ENCODE measurements at places on chromosomes 4 and X.
A peak's percentile ranks its signal among the peaks of the same experiment; 100 is the strongest.

DNA sequence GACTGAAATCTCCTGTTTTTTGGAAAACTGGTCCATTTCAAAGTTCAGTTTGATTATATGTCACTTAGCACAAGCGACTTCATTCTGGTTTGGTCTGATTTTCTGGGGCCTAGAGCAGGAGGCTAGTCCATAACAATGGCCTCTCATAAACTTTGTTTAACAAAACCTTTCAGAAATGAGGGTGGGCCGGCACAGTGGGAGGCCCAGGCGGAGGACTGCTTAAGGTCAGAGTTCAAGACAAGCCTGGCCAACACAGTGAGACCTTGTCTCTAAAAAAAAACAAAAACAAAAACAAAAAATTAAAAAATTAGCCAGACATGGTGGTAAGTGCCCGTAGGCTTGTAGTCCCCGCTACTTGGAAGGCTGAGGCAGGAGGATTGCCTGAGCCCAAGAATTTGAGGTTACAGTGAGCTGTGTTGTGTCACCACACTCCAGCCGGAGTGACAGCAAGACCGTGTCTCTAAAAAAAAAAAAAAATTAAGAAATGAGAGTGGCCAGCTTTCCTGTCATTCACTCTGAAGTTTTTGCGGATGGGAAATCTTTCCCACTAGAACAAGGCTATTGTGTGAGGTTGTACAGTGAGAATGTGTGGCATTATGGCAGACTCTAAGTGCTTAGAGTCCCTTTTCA lies 1.2 kb upstream of the PLAC8 start:
- no peak for DNase-seq

- no peak for DNase-seq
These were observed 87.1 kb upstream of the DDX53 start for GRCh38 chrX:22912616-22913015.

GRCh38 chr4:51885363-51885762 lies 42.4 kb downstream of the DCUN1D4 start:
- DNase-seq, result no peak

- DNase-seq, result no peak
These were observed 1941.5 kb upstream of the PCDH10 start for GRCh38 chr4:131207589-131207988.

GRCh38 chr4:176443646-176444409 lies 124.1 kb downstream of the SPCS3 start:
- no peak for DNase-seq

GRCh38 chrX:135347381-135348016 lies 38.2 kb downstream of the ETDC start:
- DNase-seq, result no peak

- DNase-seq, result no peak
These were observed 91.0 kb downstream of the SHROOM4 start for GRCh38 chrX:50723006-50723405.

- DNase-seq, result no peak
These were observed 5.8 kb downstream of the BMP2K start for GRCh38 chr4:78781924-78782323.

DNA sequence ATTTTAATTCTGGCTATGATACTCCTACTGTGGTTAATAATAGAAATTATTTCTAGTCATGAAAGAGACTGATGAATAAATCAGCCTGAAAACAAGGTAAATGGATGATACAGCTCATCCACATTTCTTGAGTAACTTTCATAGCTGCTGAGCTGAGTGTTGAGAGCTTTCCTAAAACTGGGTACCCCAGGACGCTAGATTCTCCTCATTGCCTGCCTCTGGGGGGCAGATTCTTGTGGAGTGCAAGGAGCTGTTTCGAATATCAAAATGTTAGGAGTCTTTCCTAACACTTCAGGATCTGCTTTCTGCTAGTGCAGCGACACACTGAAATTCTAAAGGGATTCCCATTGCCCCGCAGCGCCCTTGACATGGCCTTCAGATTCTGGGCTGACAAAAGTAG lies 2.1 kb downstream of the MND1 start:
- no peak for DNase-seq

DNA sequence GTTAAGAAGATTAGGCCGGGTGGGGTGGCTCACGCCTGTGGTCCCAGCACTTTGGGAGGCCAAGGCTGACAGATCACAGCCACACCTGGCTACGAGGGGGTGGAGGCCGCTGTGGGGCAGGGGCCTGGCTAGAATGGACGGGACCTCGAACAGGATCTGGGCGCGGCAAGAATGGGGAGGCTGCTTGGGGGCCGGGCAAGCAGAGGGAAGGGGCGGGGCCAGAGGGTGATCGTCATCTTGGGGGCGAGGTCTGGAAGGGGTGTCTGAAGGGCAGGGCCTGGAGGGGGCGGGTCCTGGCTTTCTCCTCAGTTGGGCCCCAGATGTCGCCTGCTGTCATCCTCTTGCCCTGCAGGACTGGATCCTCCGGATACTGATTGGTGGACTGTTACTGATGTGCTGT lies 57.3 kb upstream of the ENPEP start:
- DNase-seq, result no peak

- peak; percentile 4 for DNase-seq
These were observed 28.5 kb downstream of the ACSL4 start for GRCh38 chrX:109704563-109704962.

DNA sequence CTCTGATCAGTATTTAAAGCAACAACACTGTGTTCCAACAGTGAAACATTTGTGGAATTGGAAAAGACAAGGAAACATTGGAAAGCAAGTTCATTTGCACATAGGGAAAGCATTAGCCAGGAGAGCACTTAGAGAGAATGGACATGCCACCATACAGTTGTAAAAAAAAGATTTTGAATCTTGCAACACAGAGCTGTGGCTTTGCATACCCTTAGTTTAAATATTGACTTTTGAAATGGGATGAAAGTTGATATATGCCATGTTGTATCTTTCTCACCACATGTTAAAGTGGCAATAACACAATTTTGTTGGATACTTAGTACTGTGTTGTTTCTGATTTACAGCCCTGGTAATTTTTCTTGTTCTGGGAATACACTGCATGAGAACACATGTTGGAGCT lies 208.1 kb downstream of the BMPR1B start:
- DNase-seq, result no peak

- no peak for DNase-seq
These were observed 28.7 kb downstream of the PAPSS1 start for GRCh38 chr4:107691378-107691777.

DNA sequence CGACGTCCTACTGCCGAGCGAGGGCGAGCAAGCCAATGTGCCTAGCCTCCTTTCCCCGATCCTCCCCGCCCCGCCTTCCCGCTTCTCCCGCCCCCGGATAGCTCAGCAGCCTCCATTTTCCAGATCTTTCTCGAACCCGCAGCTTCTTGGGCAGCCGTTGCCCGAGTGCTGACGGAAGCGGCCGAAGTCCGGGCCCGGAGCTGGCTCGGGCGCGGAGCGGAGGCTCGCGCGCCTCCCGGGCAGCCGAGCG lies 172 bp upstream of the HSPA4L start:
- DNase-seq, result peak; percentile 80

DNA sequence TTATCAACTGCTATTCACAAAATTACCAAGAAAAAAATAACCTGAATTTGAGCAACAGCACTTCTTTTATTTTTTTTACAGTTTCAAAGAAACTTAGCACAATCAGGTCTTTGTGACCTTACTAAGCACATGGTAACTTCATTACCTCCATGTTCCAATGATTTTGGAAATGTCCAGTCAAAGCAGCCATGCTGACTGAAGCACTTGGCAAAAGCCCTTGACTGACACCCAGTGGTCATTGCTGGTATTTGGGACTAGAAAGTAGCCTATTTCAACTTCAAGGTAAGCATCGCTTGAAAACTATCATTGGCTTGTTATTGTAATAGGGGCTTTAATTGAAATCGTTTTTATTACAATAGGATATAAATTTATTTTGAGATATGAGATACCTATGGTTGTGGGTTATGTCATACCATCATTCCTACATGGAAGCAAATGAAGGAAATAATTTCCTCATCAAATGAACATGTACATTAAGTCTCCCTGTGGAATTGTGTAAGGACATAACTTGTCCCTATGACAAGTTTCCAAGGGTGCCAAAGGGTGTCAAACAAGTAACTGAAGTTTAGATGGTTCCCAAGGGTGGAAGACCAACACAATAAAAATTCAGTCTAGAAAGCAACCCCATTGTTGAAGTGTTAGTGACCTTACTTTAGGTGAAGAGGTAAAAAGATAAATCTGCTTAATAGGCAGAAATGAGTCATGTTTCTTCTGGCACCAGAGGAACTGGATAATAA lies 15.2 kb upstream of the ANXA10 start:
- DNase-seq, result peak; percentile 4

- no peak for DNase-seq
These were observed 173.5 kb upstream of the C1QTNF7 start for GRCh38 chr4:15254236-15254880.

DNA sequence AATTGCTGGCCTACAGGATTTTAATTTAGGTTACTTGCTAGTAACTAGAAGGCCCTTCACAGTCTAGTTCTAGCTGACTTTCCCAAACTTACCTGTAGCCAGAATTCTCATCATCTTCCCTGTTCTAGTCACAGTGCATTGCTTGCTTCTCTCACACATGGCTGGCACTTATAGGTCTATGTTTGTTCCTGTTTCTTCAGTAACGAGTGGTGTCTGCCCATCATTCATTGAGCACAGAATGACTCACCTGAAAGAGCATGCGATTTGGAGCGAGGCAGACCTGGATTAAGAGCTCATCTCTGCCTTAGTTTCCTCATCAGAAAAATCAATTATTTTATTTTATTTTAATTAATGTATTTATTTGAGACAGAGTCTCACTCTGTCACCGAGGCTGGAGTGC lies 201.7 kb upstream of the ANK2 start:
- DNase-seq, result no peak

- DNase-seq, result no peak
These were observed 663.4 kb downstream of the RAPGEF2 start for GRCh38 chr4:159766241-159766640.

DNA sequence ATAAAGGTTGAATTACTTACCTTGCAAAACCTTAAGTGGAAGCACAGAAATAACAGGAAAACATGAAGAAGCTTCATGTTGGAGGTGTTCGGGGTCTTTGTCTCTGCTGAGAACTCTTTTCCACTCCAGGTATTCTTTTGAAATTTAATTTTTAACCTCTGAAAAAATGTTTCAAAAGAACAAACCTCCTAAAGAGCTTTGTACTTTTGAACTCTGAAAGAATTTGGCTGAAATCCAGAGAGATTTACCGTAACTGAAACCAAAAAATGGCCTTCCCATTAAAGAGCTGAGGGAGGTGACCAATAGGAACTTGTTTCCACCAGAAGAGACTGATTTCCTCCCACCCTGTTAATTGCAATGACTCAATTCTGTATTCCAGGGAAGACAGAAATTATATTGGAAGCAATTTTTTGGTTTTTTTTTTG lies at the start of gene CFI:
TSS of gene CFI (minus strand) at position 105 of the 425 bp plus-strand sequence. CDS start at position 77, 28 bp downstream.
- no peak for DNase-seq

GRCh38 chr4:95362906-95363558 lies 185.7 kb downstream of the UNC5C start:
- DNase-seq, result no peak

- no peak for DNase-seq
These were observed 292.4 kb upstream of the PITX2 start for GRCh38 chr4:110915301-110915700.

- no peak for DNase-seq
These were observed at the start of gene FGA for GRCh38 chr4:154590329-154591006. FGA (minus strand) TSS chr4:154590742; CDS start chr4:154590687, 55 bp downstream.

- no peak for DNase-seq
These were observed 90.7 kb upstream of the S100G start for GRCh38 chrX:16559206-16559619.

DNA sequence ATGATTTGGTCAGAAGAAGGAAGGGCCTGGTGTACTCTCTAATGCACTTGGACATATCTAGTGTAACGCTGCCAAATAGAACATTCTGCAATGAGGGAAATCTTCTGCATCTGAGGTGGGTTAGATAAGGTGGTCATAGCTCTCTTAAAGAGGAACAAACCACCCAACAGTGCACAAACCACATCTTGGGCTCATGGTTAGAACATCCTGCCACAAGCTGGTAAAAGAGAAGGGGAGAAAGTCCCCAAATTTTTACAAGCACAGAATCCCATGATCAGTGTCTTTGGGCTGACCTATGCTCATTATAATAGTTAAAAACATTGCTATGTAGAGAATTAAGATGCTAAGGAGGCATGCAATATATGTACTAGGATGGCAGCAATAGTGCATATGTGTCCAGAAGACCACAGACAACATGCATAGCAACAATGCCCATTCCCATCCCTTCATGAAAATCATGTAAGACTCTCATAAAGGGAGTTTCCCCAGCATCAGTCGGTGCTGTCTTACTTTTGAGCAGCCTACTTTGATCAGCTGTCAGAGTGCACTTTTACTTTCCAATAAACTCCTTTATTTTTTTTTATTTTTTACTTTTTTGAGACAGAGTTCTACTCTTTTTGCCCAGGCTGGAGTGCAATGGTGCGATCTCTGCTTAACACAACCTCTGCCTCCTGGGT lies 99.7 kb upstream of the SLC7A11 start:
- no peak for DNase-seq

DNA sequence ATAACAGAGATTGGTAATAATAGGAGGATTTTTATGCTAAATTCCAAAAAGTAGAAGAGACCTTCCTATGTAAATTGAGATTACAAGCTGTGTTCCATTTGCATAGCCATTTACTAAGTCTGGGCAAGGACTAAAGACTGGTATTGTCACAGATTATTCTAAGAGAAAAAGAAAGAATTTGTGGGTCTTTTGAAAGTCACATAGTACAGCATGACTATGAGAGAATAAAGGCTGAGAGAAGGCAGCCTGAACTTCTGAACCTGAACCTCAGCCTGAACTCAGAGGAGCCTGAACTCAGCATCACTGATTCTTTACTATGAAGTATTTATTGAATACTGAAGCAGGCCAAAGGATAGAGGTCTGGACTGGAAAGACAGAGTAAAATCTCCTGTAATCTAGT lies 297.5 kb downstream of the STPG2 start:
- DNase-seq, result no peak

DNA sequence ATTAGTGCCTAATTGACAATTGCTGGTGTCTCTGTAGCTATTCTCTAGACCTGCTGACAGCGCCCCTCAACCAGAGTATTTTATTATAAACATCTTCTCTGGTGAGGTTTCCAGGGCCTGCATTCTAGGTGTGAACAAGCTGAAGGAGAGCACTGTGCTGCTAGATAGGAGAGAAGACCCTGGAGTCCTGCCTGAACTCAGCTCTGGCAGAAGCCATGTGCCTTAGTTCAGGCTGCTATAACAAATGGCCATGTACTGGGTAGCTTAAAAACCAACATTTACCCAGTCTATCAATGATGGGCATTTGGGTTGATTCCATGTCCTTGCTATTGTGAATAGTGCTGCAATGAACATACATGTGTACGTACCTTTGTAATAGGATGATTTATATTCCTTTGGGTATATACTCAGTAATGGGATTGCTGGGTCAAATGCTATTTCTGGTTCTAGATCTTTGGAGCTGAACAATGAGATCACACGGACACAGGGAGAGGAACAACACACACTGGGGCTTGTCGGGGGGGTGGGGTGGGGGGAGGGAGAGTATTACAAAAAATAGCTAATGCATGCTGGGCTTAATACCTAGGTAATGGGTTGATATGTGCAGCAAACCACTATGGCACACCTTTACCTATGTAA lies 185.5 kb upstream of the CPEB2 start:
- DNase-seq, result no peak

- DNase-seq, result no peak
These were observed 10.6 kb upstream of the IRAK1 start for GRCh38 chrX:154030266-154030665.

Measured in T-helper 2 cell treated with Interferon-gamma antibody and Interleukin-4, amounts not matched to agents 5 μg/mL and 100 μg/mL, for 36 hours (primary cell).